ENCODE measurements at places on chromosomes 13 and 19.

GRCh38 chr13:29799041-29799440, 51.4 kb downstream of the UBL3 start:
- DNase-seq, result no peak

GRCh38 chr19:51586103-51586728, 15.1 kb downstream of the ZNF175 start:
- no peak for DNase-seq

DNA sequence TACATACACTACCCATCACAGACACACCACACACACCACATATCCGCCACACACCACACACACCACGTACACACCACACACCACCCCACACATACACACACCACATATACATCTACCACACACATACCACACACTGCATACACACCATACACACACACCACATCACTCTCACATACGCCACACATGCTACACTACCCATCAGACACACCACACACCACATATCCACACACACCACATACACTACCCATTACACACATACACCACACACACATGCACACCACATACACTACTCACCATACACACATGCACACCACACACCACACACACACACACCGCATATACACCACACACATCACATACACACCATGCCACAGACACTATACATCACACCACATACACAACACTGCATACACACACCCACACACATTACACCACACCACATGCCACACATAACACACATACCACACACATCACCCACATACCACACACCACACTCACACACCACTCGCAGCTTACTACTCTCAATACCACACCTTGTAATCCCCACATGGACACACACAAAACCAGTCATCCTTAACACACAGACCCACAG, 9.5 kb downstream of the ERFL start:
- no peak for DNase-seq

- DNase-seq, result no peak
Measured at GRCh38 chr19:28122734-28123133, 1090.2 kb downstream of the UQCRFS1 start.

DNA sequence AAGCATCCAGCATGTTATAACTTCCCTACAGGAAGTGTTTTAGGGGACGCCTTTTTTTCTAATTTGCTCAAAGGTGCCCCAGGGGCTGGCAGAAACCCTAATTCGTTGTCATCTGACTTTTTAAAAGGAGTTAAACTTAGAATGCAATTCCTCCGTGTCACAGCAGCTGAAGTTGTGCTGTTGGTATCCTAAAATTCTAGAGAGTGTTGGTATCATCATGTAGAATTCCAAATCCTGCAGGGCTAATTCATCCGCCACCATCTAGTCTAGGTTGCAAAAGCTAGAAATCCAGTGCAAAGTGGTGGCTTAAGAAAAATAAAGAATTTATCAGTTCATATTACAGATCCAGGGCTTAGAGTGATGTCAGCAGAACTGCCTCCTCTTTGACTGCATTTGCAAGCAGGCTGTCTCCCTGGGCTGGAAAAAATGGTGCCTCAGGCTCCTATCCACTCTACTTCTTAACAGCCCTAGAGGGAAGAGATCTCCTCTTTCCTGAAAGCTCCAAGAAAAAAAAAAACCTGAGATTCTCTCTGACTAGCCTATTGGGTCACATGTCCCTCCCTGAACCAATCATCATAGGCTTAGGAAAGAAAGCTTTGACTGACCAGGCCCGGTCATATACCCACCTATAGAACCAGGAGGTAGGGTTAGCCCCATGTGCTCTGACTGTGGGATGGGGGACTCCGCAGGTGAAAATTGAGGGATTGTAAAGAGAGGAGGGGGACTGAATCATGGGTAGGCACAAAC, 73.0 kb downstream of the MAP4K1 start:
- no peak for DNase-seq

DNA sequence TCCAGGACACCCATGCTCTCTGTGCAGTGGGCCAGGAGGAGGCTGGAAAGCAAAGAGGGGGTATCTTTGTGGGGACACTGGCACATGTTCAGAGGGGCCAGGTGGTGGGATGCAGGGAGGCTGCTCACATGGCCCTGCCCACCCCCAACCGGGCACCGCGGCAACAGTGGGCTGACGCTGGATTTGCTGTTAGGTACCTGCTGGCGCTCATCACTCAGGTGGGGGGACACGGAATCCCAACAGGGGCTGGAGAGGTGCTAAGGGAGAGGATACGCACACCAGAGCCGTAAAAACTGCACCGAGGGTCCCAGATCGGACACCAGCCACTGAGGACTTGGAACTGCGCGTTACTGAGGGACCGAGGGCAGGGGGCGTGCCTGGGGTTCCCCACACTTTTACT, 19.2 kb downstream of the AKAP8L start:
- no peak for DNase-seq

GRCh38 chr13:46057256-46058015, 4.9 kb upstream of the ZC3H13 start:
- no peak for DNase-seq

- DNase-seq, result no peak
Measured at GRCh38 chr19:54461613-54462012, 2.0 kb downstream of the LENG9 start.

DNA sequence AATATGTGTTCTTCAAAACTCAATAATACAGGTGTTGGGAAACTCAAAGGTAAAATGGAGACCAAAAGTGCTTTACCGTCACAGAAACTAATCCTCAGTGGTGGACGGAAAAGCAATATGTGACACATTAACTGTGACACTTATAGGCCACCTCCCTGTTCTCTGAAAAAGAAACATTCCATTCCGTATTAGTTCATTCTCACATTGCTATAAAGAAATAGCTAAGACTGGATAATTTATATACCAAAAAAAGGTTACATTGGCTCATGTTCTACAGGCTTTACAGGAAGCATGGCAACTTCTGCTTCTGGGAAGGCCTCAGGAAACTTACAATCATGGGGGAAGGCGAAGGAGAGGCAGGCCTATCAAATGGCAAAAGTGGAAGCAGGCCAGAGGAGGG, 435.3 kb upstream of the HTR2A start:
- no peak for DNase-seq

- DNase-seq, result no peak
Measured at GRCh38 chr19:35461060-35461459, 13.0 kb downstream of the FFAR2 start.

DNA sequence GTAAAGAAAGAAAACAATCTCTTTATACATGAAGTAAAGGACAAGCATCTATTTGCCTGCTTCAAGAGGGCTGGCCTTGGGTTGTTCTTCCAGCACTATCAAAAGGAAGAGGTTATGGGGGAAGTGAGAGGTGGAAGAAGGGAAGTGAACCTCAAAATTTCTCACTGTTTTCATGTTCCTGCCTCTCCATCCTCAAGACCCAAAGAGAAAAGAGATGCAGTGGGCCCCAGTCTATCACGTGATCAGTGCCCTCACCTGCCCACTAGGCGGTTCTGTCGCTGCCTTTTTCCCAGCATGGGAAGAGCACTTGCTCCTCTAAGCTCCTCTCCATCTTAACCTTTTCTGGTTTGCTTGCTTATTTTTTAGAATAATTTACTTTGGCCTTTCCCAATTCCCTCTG, 6.2 kb upstream of the USP12 start:
- no peak for DNase-seq

DNA sequence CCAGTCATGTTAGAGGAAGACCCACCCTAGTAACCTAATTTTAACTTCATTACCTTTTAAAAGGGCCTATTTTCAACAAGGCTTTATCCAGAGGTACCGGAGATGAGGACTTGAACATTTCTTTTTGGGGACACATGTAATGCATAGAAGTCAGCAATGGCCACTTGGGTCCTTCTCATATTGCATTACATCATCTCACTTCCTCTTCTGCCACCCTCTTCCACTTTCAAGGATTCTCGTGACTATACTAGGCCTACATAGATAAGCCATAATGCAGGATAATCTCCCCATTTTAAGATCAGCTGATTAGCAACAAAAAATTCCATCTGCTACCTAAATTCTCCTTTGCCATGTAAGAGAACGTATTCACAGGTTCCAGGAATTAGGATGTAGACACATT, 557.2 kb downstream of the KCTD12 start:
- no peak for DNase-seq

DNA sequence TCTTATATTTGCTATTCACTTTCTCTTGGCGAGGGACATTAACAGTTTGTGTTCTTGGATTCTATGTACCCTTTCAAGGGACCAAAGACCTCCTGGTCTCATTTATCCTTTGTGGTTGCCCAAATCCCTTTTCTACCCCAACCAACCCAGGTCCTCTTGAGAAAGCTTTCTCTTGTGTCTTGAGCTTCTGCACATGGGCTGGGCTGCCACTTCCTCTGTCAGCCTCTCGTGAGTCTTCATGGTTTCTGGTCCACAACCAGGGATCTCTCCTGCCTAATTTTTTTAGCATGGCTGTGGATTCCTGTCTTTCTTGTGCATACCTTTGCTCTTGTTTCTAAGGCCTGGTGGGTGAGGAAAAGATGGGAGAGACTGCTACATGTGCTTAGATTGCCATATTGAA, 14.9 kb downstream of the TIMM13 start:
- no peak for DNase-seq

DNA sequence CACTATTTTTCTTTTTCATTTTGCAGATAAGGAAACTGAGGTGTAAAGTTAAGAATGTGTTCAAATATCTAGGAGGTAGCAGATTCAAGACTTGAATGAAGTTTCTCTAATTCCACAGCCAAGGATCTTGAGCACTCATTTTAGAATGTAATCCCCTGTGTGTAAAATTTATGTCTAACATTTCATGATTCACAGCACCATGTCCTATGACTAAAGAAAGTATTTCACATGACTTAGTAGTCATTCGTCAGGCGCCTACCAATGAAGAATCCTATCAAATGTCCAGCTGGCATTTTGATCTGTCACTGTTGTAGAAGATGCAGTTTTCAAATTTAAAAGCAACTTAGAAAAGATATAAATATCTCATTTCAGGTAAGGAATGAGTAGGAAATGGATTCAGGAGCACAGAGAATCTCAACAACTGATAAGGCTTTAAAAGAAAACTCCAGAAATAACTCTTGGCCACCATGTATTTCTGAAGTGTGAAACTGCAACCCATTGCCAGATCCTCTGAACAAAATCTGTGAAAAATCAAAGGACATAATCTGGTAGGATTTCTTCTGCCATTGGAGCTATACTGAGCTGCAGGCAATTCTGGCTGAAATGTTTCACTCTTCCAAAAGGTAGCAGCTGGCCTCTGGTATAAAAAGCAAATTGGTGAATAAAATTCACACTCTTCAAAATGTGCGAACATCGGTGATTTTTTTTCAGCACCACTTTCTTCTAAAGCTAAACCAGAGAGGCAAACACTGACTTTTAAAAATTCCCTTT, 92.2 kb downstream of the DCLK1 start:
- DNase-seq, result no peak
